ENCODE measurements at places on chromosomes 3 and 15. TPM values are rescaled to one million over a fixed set of nuclear protein-coding genes. Genes with fewer than 3 reads are reported as not detected.

The ACOX2 gene
- total RNA-seq = 13.1 TPM

The POLQ gene
- total RNA-seq = 4.4 TPM

The KIF15 gene
- total RNA-seq = 10.7 TPM

The MFGE8 gene
- 123 TPM for total RNA-seq

The SYNPR gene
- total RNA-seq = not detected

The SLC22A14 gene
- 1.5 TPM for total RNA-seq

The REC114 gene
- total RNA-seq = not detected

The GUCA1C gene
- total RNA-seq = not detected

The RBM6 gene
- 37.5 TPM for total RNA-seq

The TRIM71 gene
- total RNA-seq = not detected

The GCNT3 gene
- total RNA-seq = 0.39 TPM

The CLDN11 gene
- 792 TPM for total RNA-seq

The EFCC1 gene
- not detected for total RNA-seq

The FHIT gene
- 3.7 TPM for total RNA-seq

The MCTP2 gene
- 1.5 TPM for total RNA-seq

The LIPH gene
- total RNA-seq = not detected

The NMNAT3 gene
- total RNA-seq = 1.1 TPM

The RGMA gene
- total RNA-seq = 2.9 TPM

The ANXA2 gene
- 3,595 TPM for total RNA-seq

The ATR gene
- 33.1 TPM for total RNA-seq

The GOLGA8S gene
- not detected for total RNA-seq

The GPR149 gene
- total RNA-seq = not detected

The VEPH1 gene
- 35.4 TPM for total RNA-seq

The STAC gene
- total RNA-seq = 0.37 TPM

The BFSP2 gene
- not detected for total RNA-seq

The NTRK3 gene
- total RNA-seq = not detected

The CMTM8 gene
- total RNA-seq = 0.98 TPM

The CCRL2 gene
- total RNA-seq = under 0.01 TPM

The MYLK gene
- 6.8 TPM for total RNA-seq

The MNS1 gene
- 3.5 TPM for total RNA-seq

The TGM4 gene
- total RNA-seq = under 0.01 TPM

The MKRN3 gene
- 2.3 TPM for total RNA-seq

The MESP2 gene
- total RNA-seq = 1.1 TPM

The DPPA2 gene
- total RNA-seq = not detected

The OR5K3 gene
- not detected for total RNA-seq

The RBPMS2 gene
- under 0.01 TPM for total RNA-seq

The CCDC54 gene
- not detected for total RNA-seq

The GXYLT2 gene
- total RNA-seq = 32.6 TPM

The PLIN1 gene
- not detected for total RNA-seq

The SERINC4 gene
- total RNA-seq = 0.20 TPM

The KBTBD13 gene
- not detected for total RNA-seq

The PLA2G4E gene
- total RNA-seq = not detected

The SENP7 gene
- total RNA-seq = 8.8 TPM

The PXK gene
- 40.4 TPM for total RNA-seq

The PCNP gene
- total RNA-seq = 77.2 TPM

The GFM1 gene
- 49.1 TPM for total RNA-seq

The SLC6A20 gene
- total RNA-seq = not detected

The NAALADL2 gene
- 19.0 TPM for total RNA-seq

The NRROS gene
- total RNA-seq = 3.3 TPM

The CELSR3 gene
- 0.73 TPM for total RNA-seq

The CDCP1 gene
- total RNA-seq = 27.4 TPM

The GASK1A gene
- total RNA-seq = 0.39 TPM

The RETNLB gene
- total RNA-seq = not detected

The ACAA1 gene
- total RNA-seq = 15.8 TPM

The TARS3 gene
- total RNA-seq = 9.2 TPM

The P2RY13 gene
- not detected for total RNA-seq
